ENCODE measurements at places on chromosomes 11 and 22.

GRCh38 chr11:67413266-67413849, 2.1 kb upstream of the CARNS1 start:
- no peak for ATAC-seq

- no peak for ATAC-seq
Observed at GRCh38 chr11:68741463-68741862, 9.9 kb downstream of the TESMIN start.

GRCh38 chr11:130407978-130408377, 20.4 kb downstream of the ADAMTS8 start:
- ATAC-seq = no peak

DNA sequence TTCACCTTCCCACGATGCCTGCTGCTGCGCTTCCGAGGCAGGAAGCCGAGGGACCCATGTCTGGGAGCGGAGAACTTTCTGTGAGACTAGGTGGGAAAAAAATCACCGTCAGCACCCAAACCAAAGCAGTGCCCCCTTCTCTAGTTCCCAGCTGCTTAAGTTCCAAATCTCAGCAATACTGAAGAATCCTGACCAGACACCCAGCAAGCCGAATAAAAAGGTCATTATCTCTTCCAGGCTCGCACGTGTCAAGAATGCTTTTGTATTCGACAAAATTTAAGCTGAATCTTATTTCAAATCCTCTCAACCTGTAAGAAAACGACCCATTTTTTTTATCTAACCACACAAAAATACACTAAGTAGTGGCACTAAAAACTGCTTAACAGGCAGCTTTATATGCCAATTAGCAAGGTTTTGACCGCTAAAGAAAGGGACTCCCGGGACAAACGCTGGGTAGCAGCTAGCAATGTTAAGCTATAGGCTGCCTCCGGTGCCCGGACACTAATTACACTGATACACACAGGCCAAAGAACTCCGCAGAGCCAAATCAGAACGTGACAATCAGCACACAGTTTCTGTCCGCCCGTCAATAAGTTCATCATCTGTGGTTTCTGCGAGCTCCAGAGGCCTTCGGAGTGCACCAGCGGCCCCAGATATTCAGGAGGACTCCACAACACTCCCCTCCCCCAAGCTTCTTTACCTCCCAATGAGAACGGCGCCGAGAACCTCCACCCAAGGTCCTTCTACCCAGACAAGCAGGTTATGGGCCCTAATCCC, 728 bp downstream of the RPL3 start:
- ATAC-seq = peak; percentile 13

- ATAC-seq = no peak
Observed at GRCh38 chr22:21446827-21447690, 20.1 kb upstream of the TMEM191C start.
